ENCODE measurements at places on chromosomes 5 and 9. TPM values are rescaled to one million over a fixed set of nuclear protein-coding genes. Genes with fewer than 3 reads are reported as not detected.
A peak's percentile ranks its signal among the peaks of the same experiment; 100 is the strongest.

Gene GPSM1
- 1.8 TPM for total RNA-seq

Gene GLRA1
- total RNA-seq: not detected

GRCh38 chr9:121750715-121751623, 99.5 kb downstream of the DAB2IP start:
- no peaks in the 10 kb centered on the region for H3K36me3 ChIP-seq
- peak overlapping the region; percentile 9 for H3K27ac ChIP-seq
- DNase-seq: no peak
- peaks cover 24% of the 10 kb centered on the region for H3K4me1 ChIP-seq

GRCh38 chr9:104280711-104281110, 186.6 kb downstream of the SMC2 start:
- H3K36me3 ChIP-seq: no peaks in the 10 kb centered on the region
- no peak for DNase-seq
- no peak overlapping the region for H3K27ac ChIP-seq
- no peaks in the 10 kb centered on the region for H3K4me1 ChIP-seq

DNA sequence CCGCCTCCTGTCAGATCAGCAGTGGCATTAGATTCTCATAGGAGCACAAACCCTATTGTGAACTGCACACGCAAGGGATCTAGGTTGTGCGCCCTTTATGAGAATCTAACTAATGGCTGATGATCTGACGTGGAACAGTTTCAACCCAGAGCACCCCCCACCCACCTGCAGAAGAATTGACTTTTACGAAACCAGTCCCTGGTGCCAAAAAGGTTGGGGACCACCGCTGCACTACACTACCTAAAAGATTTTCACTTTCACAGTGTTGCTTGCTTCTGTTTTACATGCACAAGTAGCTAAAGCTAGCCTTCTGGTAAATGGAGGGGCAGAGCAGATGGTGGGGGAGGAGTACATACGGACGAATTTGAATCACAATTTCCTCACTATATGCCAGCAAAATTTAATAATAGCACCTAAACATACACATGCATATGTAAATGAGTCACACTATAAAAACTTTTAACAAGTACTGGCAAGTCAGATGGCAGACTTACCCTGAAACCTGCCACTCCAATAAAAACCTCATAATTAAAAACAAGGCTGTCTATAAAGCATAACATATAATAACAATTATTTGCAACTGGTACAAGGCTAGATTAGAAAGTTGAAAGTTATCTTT, 24.0 kb upstream of the CDKN2B start:
- peaks cover 45% of the 10 kb centered on the region for H3K4me1 ChIP-seq
- H3K27ac ChIP-seq: no peak overlapping the region
- no peak for DNase-seq
- peaks cover 23% of the 10 kb centered on the region for H3K36me3 ChIP-seq

DNA sequence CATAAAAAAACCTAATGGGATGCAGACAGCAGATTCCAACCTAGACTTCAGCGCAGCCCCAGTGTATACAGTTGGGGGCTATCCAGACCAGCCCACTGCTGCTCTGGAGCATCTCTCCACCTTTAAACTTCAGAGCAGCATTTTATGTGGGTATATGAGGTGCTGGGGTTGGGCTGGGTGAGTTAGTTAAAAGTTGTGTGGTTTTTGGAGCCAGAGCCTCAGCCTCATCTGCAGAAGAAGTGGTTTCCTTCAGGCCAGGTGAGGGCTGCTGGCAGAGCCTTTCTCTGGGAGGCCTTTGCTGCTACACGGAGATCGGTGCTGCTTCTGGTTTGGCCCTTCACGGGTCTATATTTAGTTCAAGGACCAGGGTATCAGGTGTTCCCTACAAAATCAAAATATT, 228.3 kb downstream of the PDZD2 start:
- H3K27ac ChIP-seq: no peak overlapping the region
- no peak for DNase-seq
- H3K4me1 ChIP-seq: peaks cover 8% of the 10 kb centered on the region

- H3K4me1 ChIP-seq: no peaks in the 10 kb centered on the region
- no peak overlapping the region for H3K4me3 ChIP-seq
Measured at GRCh38 chr9:135619599-135619886, 19.8 kb downstream of the GLT6D1 start.

Measured in activated CD8-positive, alpha-beta T cell treated with anti-CD3 and anti-CD28 coated beads, Interleukin-2, amount 10 ng/mL, durations not matched to agents 7 days and 5 days (primary cell).